ENCODE measurements at places on chromosomes 3 and 15.

DNA sequence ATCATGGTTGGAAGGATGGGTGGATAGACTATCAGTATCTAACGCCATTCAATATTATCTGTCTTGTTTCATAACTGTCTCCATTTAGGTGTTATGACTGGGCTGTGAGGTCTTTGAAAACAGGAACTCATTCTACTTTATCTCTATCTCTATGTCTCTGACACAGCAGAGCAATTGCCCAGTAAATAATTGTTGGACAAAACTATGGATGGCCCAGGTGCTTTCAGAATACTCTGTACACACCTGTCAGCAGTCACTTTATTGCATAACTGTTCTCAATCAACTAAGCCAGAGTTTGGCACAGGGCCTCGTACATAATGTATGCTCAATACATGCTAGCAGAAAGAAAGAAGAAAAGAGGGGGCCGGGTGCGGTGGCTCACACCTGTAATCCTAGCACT is 210.3 kb downstream of the OPA1 start:
- no peak for DNase-seq

DNA sequence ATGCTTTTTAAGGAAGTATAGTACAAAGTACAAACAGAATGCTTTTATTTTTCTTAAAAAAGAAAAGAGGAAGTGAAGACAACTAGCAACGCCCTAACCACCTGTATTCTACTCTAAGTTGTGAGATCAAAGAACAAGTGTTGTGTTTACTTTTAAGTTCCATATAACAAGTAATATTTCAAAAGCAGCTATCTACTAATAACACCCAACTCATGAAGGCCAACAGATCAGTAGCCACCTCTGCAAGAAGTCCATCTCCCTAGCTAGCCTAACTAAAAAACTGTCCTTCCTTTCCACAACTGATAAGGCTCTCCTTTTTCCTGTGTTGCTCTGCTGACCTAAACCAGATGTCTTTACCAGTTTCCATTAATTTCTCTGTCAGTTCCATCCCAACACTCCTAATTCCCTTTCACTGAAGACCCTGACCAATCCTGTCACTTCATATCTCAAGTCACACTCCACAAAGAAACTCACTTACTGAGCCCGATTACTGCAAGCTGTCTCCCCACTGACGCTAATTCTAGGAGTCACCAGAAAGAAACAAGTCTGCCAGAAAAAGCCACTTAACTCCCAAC is 26.9 kb downstream of the PHC3 start:
- no peak for DNase-seq

DNA sequence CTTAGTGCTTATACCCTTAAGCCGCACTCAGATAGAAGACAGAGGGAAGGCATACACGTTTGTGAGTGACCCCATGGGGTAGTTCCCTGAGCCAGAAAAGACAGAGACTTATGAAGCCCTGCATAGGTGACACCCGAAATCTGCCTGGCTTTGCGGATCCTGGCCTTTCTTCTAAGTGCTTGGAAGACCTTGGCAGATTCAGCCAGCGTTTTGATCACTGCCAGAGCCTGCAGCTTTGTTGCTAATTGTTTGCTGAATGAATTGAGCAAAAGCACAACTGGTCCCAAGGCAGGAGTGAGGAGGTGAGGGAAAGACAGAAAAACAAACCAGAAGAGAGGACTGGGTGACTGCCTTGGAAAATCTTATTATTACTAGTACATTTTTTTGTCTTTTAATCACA is 168.3 kb upstream of the ICE2 start:
- DNase-seq, result no peak

DNA sequence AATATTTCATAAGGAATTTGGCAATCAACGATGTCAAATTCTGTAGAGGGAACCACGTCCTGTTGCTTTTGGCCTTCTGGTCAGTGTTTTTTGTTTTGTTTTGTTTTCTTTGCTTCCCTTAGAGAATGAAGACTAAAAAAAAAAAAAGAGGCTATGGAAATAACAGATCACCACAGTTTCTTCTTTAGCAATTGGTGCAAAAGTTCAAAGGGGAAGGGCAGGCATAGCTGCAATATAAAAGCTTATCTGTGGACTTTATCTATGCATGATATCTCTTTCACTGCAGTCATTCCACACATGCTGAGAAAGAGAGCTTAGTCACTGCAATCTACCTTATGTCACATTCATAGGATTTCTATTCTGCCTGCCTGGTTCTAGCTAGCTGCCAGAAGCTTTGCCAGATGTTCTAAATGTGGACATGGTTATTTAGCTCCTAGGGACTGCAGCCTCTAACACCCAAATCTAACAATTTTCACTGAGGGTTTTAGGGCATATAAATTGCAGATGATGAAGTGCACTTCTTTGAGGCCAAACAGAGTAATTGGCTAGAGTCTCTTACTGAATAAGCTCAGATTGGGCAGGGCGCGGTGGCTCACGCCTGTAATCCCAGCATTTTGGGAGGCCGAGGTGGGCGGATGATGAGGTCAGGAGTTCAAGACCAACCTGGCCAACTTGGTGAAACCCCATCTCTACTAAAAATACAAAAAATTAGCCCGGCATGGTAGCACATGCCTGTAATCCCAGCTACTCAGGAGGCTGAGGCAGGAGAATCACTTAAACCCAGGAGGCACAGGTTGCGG is 637.2 kb downstream of the NTRK3 start:
- DNase-seq, result no peak

DNA sequence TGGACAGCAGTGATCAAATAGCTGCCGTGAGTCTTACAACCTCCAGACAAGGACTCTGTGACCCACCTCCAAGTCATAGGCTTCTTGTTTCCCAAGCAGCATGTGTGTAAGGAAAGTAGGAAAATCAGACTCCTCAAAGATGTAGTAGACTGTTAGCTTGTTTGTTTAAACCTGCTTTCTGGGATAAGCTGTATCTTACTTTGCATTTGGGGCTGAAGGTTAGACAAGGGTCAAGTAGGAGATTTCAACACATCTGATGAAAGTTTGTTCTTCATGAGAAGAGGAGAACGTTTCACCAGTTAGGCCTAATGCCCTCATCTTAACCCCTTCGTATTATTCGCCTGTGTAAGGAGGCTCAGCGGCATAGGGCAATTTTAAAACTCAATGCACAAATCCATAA is 756.4 kb upstream of the NR2F2 start:
- no peak for DNase-seq

- no peak for DNase-seq
These were observed 96.4 kb downstream of the MYH15 start for GRCh38 chr3:108414007-108414406.

Data from NCI-H510A (cell line).